Stimulated activated CD4-positive, alpha-beta T cell treated with anti-CD3 and anti-CD28 coated beads, TNF-alpha, amount 100 ng/mL, for 1 hour (primary cell): ENCODE measurements at places on chromosomes 6 and 20.

- DNase-seq = no peak
Observed at GRCh38 chr20:25084626-25085187, 2.8 kb upstream of the VSX1 start.

DNA sequence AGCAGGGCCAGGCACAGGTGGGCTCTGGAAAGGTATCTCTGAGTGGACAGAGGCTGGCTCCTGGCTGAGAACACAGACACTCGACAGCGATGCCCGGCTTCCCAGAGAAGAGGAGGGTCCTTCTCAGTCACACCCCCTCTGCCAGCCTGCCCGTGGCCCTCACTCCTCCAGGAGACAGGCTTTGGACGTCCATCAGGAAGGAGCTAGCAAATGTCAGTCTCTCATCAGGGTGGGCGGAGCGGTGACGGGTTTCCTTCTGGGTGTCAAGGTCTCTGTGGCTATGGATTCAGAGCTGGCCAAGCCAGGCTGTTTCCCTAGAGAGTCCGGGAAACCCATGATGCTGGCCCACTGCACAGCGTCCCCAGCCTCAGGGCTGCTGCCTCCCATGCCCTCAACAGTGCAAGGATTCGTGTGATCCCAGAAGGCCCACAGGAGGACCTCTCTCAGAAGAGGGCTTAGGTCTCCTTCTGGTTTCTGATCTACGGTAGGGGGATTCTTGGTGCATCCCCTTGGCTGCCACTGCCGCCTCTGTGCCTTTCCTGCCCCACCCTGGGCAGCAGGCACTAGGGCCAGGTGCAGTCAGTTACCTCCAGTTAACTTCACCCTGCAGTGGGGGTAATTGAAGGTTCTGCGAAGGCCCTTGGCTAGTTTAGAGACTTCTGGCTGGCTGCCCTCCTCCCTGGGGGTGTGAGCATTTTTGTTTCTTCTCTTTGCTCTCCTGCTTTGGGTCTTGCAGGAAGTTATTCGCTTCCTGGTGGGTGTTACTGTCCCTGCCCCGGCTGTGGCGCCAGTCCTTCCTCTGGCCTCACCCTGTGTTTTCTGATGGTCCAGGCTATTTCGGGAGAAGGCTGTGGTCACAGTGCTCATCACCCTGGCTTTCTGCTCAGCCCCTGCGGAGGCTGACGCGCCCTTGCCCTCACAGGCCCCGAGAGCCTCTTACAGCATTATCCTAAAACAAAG, 80.2 kb downstream of the CDH4 start:
- no peak for DNase-seq

GRCh38 chr20:47054506-47054905, 159.9 kb downstream of the EYA2 start:
- no peak for DNase-seq

DNA sequence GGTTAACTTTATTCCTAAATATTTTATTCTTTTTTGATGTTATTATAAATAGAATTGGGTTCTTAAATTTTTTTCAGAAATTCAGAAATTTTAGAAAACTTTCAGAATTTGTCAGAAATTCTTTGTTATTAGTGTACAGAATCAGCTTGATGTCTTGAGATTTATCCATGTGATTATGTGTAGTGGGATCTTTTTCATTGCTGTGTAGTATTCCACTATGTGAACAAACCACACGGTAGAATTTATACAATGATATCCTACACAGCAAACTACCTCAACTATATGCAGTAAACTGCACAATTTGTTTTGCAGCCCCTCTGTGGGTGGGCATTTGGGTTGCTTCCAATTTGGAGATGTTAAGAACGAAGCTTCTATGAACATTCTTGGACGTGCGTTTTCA, 43.9 kb downstream of the PACSIN1 start:
- DNase-seq = no peak

DNA sequence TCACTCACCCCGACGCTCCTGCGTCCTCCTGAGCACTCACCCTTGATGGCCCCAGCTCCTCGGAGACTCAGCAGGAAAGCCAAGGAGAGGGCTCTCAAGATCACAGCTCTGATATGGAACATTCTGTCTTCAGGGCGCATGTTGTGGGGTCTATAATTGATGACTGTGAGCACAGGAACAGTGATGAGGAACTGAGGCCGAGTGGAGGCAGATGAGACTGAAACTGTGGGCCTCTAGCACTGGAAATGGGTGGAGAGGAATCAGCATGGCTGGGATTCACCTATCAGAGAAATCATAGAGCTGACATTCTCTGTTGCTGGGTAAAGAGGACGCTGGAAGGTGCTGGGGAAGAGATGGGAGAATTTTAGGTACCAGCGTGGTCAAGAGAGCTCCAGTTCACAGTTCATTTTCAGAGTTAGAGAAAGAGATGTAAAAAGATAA, at the start of gene HLA-DPA1:
Gene HLA-DPA1, minus strand, starts transcription at position 219 of the 441 bp plus-strand sequence.
- no peak for DNase-seq

GRCh38 chr20:13220194-13220903, 725 bp upstream of the ISM1 start:
- peak; percentile 8 for DNase-seq
